ENCODE measurements at places on chromosomes 2 and 18. TPM values are rescaled to one million over a fixed set of nuclear protein-coding genes. Genes with fewer than 3 reads are reported as not detected.
A peak's percentile ranks its signal among the peaks of the same experiment; 100 is the strongest.

The PCARE gene
- 0.34 TPM for polyA plus RNA-seq

The AGXT gene
- 0.99 TPM for polyA plus RNA-seq

The PAPOLG gene
- polyA plus RNA-seq, result 16.0 TPM

The SLC9A4 gene
- polyA plus RNA-seq, result 0.29 TPM

The FEV gene
- polyA plus RNA-seq, result not detected

The DCDC2C gene
- polyA plus RNA-seq, result not detected

The SP140 gene
- polyA plus RNA-seq, result 0.53 TPM

The SCG2 gene
- not detected for polyA plus RNA-seq

The WNT10A gene
- polyA plus RNA-seq, result not detected

The ANKRD30B gene
- not detected for polyA plus RNA-seq

The MZT2B gene
- polyA plus RNA-seq, result 438 TPM

The TBR1 gene
- polyA plus RNA-seq, result 0.19 TPM

GRCh38 chr2:161913865-161914264, 160.2 kb downstream of the DPP4 start:
- H3K4me3 ChIP-seq, result no peak overlapping the region
- H3K36me3 ChIP-seq, result no peaks in the 10 kb centered on the region
- no peaks in the 10 kb centered on the region for H3K4me1 ChIP-seq
- no peak for DNase-seq

- DNase-seq, result peak; percentile 34
- H3K27ac ChIP-seq, result no peak overlapping the region
- H3K4me3 ChIP-seq, result peak overlapping the region; percentile 84
- H3K27me3 ChIP-seq, result peaks cover 13% of the 10 kb centered on the region
Measured at GRCh38 chr2:45652090-45653031, 886 bp downstream of the PRKCE start.

- H3K4me3 ChIP-seq, result no peak overlapping the region
- DNase-seq, result no peak
- no peaks in the 10 kb centered on the region for H3K27me3 ChIP-seq
- no peak overlapping the region for H3K27ac ChIP-seq
Measured at GRCh38 chr2:71944806-71945602, 202.7 kb downstream of the CYP26B1 start.

DNA sequence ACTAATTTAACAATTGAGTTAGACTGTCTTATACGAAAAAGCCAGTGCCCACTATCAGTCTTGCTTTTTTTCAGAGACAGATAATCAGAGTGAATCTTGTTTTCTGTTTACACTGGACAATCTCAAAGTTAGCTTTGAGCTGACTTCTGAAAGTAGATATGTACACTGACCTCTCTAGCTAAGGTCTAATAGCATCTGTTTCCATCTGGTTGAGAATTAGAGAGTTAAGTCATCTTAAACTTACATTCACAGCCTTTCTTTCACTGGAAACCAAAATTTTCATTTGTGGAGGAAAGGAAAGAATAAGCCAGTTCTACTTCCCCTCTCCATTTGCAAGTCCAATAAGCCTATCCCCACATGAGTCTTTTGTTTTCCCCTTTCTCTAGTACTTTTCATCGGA, 89.3 kb downstream of the VRK2 start:
- no peak overlapping the region for H3K27ac ChIP-seq
- H3K27me3 ChIP-seq, result no peaks in the 10 kb centered on the region
- no peak overlapping the region for H3K4me3 ChIP-seq

GRCh38 chr2:227759411-227760118, 13.9 kb downstream of the SCYGR8 start:
- no peak for DNase-seq
- H3K27me3 ChIP-seq, result no peaks in the 10 kb centered on the region
- no peaks in the 10 kb centered on the region for H3K36me3 ChIP-seq
- no peak overlapping the region for H3K27ac ChIP-seq
- H3K4me3 ChIP-seq, result no peak overlapping the region
- no peaks in the 10 kb centered on the region for H3K4me1 ChIP-seq

- peak; percentile 96 for DNase-seq
- no peaks in the 10 kb centered on the region for H3K36me3 ChIP-seq
- H3K4me3 ChIP-seq, result no peak overlapping the region
- peak overlapping the region; percentile 98 for H3K27ac ChIP-seq
Measured at GRCh38 chr18:22467760-22468553, 50.2 kb upstream of the CTAGE1 start.

DNA sequence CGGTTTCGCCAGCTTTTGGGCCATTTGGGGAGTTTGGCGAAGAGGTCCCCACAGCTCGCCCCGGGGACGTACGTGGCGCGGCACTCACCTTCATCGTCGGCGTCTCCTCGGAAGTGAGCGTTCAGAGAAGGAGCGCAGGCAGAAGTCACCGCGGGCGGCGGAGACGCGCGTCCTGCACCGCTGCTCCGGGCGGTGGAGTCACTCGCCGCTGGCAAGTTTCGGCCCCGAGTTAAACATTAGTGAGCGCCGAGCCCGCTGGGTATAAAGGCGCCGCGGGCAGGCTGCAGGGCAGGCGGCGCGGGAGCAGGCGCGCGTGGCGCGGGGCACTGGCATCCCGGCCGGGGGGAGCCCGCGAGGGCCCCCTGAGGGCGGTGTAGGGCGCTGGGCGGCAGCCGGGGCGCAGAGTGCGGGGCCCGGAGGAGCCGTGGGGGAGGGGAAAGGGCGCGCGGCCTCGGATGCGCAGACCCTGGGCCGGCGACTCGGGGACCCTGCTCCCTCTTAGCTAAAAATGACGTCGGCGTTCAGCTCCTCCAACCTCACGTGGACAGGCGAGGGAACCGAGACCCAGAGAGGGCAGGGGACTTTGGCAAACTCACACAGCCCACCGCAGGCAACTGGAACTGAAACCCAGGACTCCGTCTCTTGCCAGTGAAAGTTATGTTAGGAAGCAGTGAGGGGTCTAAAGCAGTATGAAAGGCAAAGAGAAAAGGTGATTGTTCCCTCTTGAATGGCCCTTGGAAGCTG, at the start of gene DPP4:
Gene DPP4 (minus strand): TSS at position 328 of the 744 bp plus-strand sequence. CDS start 234 bp downstream, at position 94.
- peaks cover 65% of the 10 kb centered on the region for H3K27me3 ChIP-seq
- H3K4me3 ChIP-seq, result peak within 1 kb of the TSS; percentile 50
- no peaks in the 10 kb centered on the region for H3K36me3 ChIP-seq
- no peak for DNase-seq
- no peaks in the 10 kb centered on the region for H3K4me1 ChIP-seq
- H3K27ac ChIP-seq, result no peak within 1 kb of the TSS

DNA sequence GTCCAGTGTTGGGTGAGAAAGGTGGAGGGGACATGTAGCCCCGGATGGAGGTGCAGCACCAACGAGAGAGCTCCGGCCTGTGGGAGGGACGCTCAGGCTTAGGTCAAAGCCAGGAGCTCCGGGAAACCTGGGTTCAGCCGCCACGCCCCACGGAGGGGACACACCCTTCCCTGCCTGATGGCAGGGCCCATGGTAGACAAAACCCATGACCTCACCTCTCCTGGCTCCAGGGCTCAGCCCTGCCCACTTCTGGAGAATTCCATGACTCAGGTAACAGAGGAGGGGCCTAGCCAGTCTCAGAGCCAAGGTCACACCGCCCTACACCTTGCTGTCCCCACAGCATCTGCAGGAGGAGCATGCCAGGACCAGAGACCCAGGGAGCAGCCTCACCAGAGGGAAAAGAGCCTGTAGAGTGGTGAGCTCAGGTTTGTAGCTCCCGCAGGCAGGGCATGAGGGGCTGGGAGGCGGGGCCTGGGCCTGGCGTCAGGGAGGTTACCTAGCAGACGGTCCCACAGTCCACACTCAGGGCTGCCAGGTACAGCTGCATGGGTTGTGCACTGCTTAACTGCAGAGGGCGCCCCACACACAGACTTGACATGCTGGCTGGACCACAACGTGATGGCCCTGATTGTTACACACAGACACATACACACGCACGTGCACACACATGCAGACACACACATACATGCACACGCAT, 70.8 kb upstream of the SMAD7 start:
- no peak overlapping the region for H3K4me3 ChIP-seq
- no peak overlapping the region for H3K27ac ChIP-seq
- no peaks in the 10 kb centered on the region for H3K27me3 ChIP-seq
- no peaks in the 10 kb centered on the region for H3K36me3 ChIP-seq
- DNase-seq, result peak; percentile 64
- peaks cover 8% of the 10 kb centered on the region for H3K4me1 ChIP-seq

DNA sequence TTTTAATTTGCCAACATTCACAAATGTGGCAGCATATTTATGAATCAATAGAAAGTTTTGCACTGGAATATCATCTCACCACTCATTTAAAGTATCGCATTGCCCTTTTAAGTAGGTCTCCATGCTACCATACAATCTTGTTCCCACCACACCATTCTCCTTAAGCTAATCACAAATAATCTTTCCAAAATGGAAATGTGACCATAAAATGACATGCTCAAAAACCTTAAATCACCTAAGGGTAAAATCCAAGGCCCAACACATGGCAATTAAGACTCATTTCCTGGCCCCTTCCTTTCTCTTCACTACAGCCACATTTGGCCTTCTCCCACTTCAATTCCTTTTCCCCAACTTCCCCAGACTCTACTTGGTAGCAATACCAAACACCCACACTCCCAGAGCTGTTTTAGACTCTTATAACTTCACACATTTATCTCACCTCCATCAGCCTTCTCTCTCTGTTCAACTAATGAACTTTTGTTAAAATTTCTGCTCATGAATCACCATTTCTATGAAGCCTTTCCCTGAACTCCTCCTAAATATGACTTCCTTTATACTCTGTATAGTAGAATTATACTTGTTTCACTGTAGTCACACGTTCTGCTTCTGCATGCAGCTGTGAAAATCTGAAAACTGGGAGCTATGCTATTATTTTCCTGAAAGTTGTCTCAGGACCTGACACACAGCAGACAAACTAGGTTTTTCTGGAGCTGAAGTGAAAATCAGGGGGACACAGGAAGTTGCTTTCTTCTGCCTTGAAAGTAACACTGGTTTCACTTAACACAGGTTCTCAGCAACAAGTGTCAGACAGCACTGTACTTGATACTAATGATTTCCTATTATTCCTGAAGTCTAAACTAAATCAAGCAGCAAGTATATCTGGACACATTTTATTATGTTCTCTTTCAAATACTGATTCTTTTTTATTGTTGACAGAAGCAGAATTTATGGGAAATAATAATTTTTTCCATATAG, 303.9 kb downstream of the ZEB2 start:
- H3K36me3 ChIP-seq, result no peaks in the 10 kb centered on the region
- peaks cover 6% of the 10 kb centered on the region for H3K4me1 ChIP-seq
- H3K27ac ChIP-seq, result no peak overlapping the region
- no peak for DNase-seq
- no peaks in the 10 kb centered on the region for H3K27me3 ChIP-seq

GRCh38 chr2:153145470-153145978, 333.0 kb downstream of the RPRM start:
- no peak for DNase-seq
- H3K27ac ChIP-seq, result no peak overlapping the region
- no peaks in the 10 kb centered on the region for H3K27me3 ChIP-seq
- no peaks in the 10 kb centered on the region for H3K36me3 ChIP-seq
- no peak overlapping the region for H3K4me3 ChIP-seq

DNA sequence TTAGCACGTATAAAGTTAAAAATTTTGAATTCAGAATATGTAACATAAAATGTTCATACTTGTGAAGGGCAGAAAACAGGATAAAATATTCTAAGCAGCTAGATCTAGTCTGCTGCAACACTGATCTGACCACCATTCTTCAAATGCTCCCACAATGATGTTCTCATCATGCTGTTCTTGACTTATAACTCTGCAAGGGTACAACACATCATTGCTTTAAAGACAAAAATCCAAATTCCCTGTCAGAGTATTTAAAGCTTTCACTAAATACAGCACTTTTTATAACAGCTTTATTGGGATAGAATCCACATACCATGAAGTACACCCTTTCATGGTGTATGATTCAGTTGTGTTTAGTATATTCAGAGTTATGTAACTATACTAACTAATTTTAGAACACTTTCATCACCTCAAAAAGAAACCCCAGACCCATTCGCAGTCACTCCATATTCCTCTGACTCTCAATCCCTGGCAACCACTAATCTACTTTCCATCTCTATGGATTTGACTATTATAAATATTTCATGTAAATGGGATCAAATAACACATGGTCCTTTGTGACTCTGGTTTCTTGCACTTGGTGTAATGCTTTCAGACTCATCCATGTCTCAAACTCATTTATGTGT, 56.4 kb downstream of the MAP4K3 start:
- no peak overlapping the region for H3K4me3 ChIP-seq
- no peaks in the 10 kb centered on the region for H3K27me3 ChIP-seq
- peak overlapping the region; percentile 29 for H3K27ac ChIP-seq
- peaks cover 4% of the 10 kb centered on the region for H3K36me3 ChIP-seq
- H3K4me1 ChIP-seq, result peaks cover 24% of the 10 kb centered on the region

GRCh38 chr2:98454500-98455235, 10.0 kb downstream of the INPP4A start:
- H3K27ac ChIP-seq, result no peak overlapping the region
- no peaks in the 10 kb centered on the region for H3K4me1 ChIP-seq
- no peak overlapping the region for H3K4me3 ChIP-seq
- H3K27me3 ChIP-seq, result no peaks in the 10 kb centered on the region
- no peak for DNase-seq

GRCh38 chr2:3647246-3647645, 10.8 kb upstream of the ALLC start:
- no peak for DNase-seq
- peaks cover 8% of the 10 kb centered on the region for H3K4me1 ChIP-seq
- no peaks in the 10 kb centered on the region for H3K27me3 ChIP-seq
- H3K36me3 ChIP-seq, result no peaks in the 10 kb centered on the region

DNA sequence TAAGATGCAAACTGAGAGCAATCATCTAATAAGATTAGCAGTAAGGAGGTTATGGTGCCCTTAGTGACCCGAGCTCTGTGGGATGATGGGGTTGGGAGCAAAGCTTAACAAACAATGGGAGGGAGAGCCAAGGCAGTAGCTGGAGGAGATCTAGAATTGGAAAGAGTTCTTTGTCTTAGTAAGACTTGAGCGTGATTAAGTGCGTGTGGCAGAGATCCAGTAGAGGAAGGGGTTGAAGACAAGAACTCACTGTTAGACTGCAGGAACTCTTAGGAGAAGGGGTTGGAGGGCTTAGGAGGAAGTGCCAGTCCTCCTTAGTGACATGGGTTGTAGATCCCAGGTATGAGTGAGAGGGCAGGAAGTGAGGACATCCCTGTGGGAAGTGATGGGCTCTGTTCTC, 184.7 kb downstream of the GFPT1 start:
- no peak overlapping the region for H3K27ac ChIP-seq
- DNase-seq, result no peak
- peaks cover 7% of the 10 kb centered on the region for H3K4me1 ChIP-seq
- H3K36me3 ChIP-seq, result no peaks in the 10 kb centered on the region

GRCh38 chr2:128633501-128633900, 314.8 kb upstream of the HS6ST1 start:
- no peaks in the 10 kb centered on the region for H3K4me1 ChIP-seq
- no peak overlapping the region for H3K4me3 ChIP-seq
- no peak for DNase-seq
- no peaks in the 10 kb centered on the region for H3K36me3 ChIP-seq

GRCh38 chr2:133265432-133265949, 302.8 kb downstream of the NCKAP5 start:
- H3K27ac ChIP-seq, result no peak overlapping the region
- H3K27me3 ChIP-seq, result peaks cover 37% of the 10 kb centered on the region
- H3K4me1 ChIP-seq, result peaks cover 4% of the 10 kb centered on the region
- peak overlapping the region; percentile 38 for H3K4me3 ChIP-seq
- no peaks in the 10 kb centered on the region for H3K36me3 ChIP-seq

DNA sequence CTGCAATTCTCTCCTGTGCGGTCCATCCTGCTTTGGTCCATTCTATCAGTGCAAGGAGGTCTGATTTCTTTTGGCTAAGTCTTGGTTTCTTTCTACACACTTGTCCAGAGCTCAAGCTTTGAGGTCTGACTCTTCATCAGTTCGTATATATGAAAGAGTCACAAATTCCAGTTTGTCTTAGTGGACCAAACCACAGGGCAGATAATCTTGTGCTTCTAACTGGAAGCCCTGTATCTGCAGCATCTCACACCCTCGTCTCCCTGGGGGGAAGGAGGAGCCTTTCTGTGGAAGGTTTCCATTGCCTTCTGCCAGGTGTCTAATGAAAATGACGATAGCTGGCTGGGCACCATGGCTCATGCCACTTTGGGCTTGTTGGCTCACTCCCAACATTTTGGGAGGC, 148.5 kb downstream of the SPP2 start:
- DNase-seq, result no peak
- H3K27me3 ChIP-seq, result no peaks in the 10 kb centered on the region
- H3K27ac ChIP-seq, result no peak overlapping the region
- H3K4me1 ChIP-seq, result no peaks in the 10 kb centered on the region
